ENCODE measurements at places on chromosomes 5 and 9.

GRCh38 chr5:107538331-107538730, 132.4 kb downstream of the EFNA5 start:
- DNase-seq = no peak

DNA sequence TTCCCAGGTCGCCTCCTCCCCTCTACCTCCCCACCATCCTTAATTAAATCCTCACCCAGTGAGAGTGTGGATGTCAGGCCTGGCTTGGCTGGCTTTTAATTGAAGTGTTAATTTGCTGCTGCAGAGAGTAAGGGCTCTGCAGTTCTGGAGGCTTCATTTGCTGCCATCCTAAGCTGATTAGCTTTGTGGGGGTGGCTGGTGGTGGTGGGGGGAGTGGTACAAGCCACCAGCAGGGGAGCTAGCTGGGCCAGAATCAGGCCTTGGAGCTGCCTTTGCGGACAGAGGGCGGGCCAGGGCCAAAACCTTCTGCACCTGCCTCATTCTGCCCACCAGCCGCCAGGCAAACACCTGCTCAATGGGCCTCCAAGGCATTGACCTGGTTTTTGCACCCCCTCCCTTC, 26.8 kb upstream of the TIFAB start:
- no peak for DNase-seq

DNA sequence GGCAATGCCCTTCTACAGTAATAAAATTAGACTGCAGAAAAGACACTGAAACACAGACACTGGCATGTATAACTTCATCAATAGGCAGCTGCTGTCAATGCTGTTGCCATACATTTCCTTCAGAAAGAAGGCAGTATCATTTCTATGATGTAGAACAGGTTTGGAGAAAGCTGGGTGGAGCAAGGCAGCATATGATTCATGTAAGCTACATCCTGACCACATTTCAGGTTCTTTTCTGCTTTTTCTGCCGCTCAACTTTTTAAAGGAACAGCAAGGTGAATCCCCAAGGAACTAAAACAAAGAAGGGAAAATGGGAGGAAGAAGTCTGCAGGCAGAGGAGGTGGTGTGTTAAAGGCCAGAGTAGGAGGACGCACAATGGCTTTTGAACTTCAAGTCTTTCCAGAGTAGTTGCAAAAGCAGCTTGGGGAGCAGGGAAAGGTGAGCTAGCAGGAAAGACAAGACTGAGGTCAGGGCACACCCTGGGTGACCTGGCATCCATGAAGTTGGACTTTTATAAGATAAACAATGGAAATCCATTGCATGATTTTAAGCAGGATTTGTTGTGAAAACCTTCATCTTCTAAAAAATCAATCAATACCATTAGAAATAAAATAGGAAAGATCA, 142.1 kb downstream of the MED10 start:
- DNase-seq = no peak

DNA sequence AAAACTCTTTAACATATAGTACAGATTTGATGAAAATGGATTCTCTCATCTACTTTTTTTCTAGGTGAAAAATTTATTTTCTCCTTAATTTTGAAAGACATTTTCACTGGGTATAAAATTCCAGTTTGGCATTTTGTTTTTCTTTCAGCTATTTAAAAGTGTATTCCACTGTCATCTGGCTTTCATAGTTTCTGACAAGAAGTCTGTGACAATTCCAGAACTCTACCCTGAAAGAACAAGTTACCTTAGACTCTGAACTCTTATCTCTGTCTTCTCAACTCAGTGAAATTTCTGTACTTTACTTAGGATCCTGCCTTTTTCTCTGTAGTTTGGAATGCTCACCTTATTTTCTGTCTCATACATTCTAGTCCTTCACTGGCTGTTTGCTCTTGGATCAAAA, 161.7 kb downstream of the RANBP17 start:
- DNase-seq = no peak

GRCh38 chr5:14413331-14413750, 168.3 kb upstream of the OTULINL start:
- DNase-seq = no peak

- DNase-seq = no peak
Observed at GRCh38 chr5:10214041-10214440, 35.6 kb downstream of the ATPSCKMT start.

- DNase-seq = no peak
Observed at GRCh38 chr5:72698481-72698880, 118.0 kb upstream of the TNPO1 start.

- peak; percentile 1 for DNase-seq
Observed at GRCh38 chr5:154491941-154492340, 13.9 kb upstream of the HAND1 start.

GRCh38 chr9:69822116-69822750, 1.6 kb downstream of the CFAP95 start:
- peak; percentile 55 for DNase-seq

All from AG20443 (cell line).